ENCODE measurements at places on chromosomes 1 and 21.

DNA sequence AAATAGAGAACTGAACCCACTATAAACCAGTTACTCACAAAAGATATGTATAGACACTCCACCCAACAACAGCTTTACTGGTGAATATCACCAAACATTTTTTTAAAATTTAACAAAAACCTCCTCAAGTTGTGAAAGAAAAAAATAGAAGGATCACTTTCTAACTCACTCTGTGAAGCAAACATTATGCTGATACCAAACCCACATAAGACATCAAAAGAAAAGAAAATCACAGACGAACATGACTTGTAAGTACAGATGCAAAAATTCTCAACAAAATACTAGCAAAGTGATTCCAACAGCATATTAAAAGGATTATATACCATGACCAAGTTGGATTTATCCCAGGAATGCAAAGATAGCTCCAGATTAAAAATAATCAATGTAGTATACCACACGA lies 5.3 kb upstream of the KRTAP10-12 start:
- no peak for DNase-seq

GRCh38 chr1:223417444-223417843 lies 24.2 kb downstream of the CCDC185 start:
- no peak for DNase-seq

- DNase-seq: no peak
These were observed 189.4 kb upstream of the PALMD start for GRCh38 chr1:99456536-99456935.

DNA sequence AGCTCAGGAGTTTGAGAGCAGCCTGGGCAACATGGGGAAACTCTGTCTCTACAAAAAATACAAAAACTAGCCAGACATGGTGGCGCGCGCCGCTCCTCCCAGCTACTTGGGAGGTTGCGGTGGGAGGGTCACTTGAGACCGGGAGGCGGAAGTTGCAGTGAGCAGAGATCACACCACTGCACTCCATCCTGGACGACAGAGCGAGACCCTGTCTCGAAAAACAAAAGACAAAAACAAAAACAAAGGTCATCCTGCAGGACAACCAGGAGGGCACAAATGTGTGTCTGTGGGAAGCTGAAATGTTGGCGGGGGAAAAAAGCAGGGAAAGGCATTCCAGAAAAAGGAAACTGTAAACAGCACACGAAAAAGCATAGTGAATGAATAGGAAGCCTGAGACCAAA lies 104.1 kb upstream of the HNRNPU start:
- DNase-seq: no peak

DNA sequence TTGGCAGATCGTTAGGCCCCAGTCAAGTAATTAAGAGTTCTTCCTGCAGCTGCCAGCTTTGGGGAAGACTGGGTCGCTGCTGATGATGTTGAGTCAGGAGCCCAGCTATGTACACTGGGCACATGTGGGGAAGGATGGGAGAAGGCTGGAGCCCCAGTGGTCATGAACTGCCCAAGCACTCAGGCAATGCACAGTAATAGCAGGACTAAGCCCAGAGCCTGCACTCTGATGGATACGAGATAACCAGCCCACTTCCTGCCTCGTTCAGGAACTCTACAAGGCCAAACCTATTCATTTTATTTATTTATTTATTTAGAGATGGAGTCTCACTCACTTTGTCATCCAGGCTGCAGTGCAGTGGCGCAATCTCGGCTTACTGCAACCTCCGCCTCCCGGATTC lies 81.1 kb upstream of the BTG3 start:
- no peak for DNase-seq

- DNase-seq: no peak
These were observed 237.3 kb downstream of the TNR start for GRCh38 chr1:175506081-175506480.

DNA sequence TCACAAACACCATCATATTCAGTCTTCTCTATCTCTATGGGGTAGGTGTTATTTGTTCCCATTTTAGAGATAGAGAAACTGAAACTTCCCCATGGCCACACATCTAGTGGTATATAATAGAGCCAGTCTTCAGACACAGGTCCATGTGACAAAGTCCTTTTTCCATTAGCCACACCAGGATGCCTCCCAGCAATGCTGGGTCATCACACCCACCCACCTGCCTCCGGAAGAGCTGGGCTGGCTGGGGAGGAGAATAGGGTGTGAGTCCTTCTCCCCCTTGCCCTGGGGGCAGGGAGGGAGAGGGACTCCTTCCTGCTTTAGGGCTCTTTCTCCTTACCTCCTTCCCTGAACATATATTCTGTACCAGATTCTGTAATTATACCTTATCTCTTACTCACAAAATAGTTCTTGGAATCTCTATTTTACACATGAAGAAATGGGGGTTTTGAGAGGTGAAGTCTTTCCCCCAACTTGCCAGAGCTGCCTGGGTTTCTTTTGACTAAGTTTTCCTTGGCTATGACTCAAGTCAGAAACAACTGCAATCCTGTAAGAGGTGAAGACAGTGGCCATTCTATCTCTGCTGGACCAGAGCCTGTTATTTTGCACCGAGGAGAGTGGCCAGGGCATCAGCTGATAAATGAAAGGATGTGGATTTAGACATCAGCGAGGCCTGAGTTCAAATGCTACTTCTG lies 30.0 kb downstream of the SOX13 start:
- DNase-seq: no peak

GRCh38 chr1:34970220-34970735 lies 14.9 kb downstream of the TMEM35B start:
- DNase-seq: no peak

DNA sequence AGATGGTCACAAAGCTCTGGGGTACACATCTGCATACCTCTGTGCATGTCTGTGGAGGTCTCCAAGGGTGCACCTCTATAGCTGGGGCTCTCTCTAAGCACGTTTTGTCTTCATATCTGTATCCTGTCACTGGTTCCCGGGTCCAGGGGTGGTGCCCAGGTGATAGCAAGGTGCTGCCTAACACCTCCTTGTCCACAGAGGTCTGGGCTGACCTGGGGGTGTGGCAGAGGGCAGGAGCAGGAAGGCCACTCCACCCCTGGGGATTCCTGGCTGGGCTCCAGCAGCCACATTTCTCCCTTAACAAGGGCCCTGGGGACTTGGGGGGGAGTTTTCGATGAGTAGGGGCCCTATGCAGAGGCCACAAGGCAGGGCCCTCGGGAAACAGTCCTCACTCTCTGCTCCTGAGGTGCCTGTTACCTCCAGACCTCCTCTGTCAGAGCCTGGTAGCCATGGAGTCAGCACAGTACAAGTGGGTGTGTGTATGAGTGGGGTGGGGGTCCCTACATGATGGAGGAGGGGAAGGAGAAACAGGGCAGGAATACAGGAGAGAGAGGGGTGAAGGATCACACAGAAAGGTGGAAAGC lies 7.0 kb upstream of the CDCP2 start:
- no peak for DNase-seq

DNA sequence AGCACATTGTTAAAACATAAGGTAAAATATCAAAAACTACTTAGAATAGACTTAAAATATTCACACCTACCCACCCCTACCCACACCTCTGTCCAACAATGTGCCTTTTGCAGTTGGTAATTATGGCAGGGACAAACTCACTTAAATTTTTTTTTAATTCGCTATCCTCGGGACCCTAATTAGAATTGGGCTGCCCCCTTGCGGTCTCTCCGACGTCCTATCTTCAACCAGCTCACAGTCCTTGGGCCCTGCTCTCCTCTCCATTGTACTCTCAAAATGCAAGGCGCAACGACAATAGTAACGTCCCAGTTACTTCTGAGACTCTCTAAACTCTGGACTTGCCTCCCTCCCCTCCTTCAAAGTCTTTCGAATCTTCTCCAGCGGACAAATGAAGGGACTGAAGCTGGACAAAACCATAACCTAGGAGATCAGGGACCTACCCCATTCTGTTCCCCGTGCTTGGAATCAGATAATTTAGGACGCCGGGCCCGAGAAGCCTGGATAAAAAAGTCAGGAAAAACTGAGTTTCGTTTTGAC lies 1.1 kb upstream of the CIART start:
- DNase-seq: peak; percentile 83

GRCh38 chr1:61052395-61053225 lies 29.8 kb upstream of the NFIA start:
- no peak for DNase-seq

GRCh38 chr1:35507947-35508346 lies 49.3 kb downstream of the KIAA0319L start:
- DNase-seq: no peak

DNA sequence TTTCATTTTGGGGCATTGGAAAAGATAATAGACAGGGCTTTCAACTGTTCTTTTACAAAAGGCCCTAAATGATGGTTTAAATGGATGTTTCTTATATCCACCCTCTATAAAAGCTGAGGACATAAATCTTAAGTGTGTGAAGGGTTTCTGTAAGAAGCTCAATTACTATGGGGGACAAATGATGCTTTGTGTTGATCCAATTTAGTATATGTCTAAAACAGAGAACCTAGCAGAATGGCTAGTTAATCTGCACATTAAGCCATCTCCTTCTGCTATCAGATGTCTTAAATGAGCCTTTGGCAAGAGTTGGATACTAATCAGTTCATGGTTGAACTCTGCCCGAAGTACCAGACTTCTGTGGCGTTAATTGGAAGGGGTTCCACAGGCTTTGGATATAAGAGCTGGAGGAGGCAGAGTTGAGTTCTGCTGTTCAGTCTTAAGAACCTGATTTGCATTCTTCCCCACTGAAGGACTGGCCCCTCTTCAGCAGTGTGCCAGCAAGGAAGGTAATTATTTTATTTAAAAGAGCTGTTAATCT lies 43.1 kb downstream of the PTGFRN start:
- no peak for DNase-seq

GRCh38 chr1:106954661-106955229 lies 101.7 kb upstream of the PRMT6 start:
- no peak for DNase-seq

DNA sequence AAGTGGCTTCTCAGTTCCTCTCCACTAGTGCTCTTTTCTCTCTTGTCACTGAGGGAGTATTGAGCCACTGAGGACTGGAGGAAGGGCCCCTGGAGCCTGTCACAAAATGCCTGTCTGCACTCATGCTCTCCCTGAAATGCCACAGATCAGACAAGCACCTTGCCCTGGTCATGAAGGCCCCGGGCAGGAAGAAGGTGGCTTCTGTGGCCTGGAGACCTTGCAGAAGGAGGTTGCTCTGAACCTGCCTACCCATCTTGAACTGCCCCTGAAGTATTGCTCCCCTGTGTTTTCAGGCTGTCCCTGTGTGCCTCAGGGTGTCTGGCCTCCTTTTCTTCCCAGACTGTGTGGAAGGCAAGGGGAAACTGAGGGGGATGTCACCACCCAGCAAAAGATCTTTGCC lies 3.1 kb downstream of the PKP1 start:
- DNase-seq: no peak

- no peak for DNase-seq
These were observed 161.3 kb upstream of the NR5A2 start for GRCh38 chr1:199866210-199866617.

- DNase-seq: peak; percentile 45
These were observed 2.6 kb downstream of the HFM1 start for GRCh38 chr1:91402023-91402422.

GRCh38 chr1:24745711-24746413 lies 615 bp downstream of the CLIC4 start:
- DNase-seq: peak; percentile 40

DNA sequence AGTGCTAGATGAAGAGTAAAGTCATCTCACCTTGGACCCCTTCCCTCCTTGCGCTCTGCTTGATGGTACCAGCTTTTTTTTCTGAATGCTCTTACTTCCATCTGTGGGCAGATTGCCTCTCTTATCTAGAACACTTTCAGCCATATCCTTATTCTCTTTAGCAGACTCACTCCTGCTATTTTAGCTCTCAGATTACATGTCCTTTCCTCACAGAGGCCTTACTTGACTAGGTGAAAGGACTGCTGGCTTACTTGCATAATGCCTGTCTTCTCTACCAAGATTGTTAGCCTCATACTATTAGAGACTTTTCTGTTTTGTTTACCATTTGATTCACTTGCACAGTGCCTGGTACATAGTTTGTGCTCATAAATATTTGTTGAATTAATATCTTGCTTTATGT lies 9.3 kb downstream of the IFI44 start:
- no peak for DNase-seq

- peak; percentile 26 for DNase-seq
These were observed 898 bp downstream of the LDLRAP1 start for GRCh38 chr1:25544243-25544764.

DNA sequence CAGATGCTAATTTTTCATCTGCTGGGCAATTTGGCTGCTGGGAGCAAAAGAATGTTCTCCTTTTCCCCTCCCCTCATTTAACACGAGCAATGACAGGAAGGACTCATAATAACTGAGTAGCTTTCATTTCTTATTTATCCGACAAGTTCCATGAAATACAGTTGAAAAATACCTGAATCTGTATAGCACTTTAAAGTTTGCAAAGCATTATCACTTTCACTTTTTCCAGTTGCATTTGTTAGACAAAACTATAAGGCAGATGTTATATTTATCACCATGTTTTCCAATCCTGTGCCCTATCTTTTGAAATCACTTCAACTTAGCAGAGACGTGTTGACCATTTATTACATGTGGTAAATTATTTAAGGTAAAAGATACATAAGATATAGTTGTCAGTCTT lies 350.6 kb upstream of the SGIP1 start:
- no peak for DNase-seq
